Pericardium fibroblast (primary cell): ENCODE measurements at places on chromosomes 4 and X. TPM values are rescaled to one million over a fixed set of nuclear protein-coding genes. Genes with fewer than 3 reads are reported as not detected.

BST1 gene
- total RNA-seq = 24.2 and 24.4 TPM in 2 replicates

GAGE12H gene
- not detected in 2 replicates for total RNA-seq

ARX gene
- not detected in 2 replicates for total RNA-seq

TMEM128 gene
- total RNA-seq = 17.3 and 21.6 TPM in 2 replicates

CNOT6L gene
- 4.8 TPM in 2 replicates for total RNA-seq

POLN gene
- total RNA-seq = 1.1 and 1.9 TPM in 2 replicates

CRLF2 gene
- not detected in 2 replicates for total RNA-seq

AR gene
- total RNA-seq = 2.5 and 6.8 TPM in 2 replicates

CAMK2D gene
- 89.9 and 102 TPM in 2 replicates for total RNA-seq

SSX3 gene
- not detected in 2 replicates for total RNA-seq

CC2D2A gene
- 17.2 and 26.9 TPM in 2 replicates for total RNA-seq

SNCA gene
- total RNA-seq = 0.43 and 3.4 TPM in 2 replicates

MORC4 gene
- 14.0 and 27.5 TPM in 2 replicates for total RNA-seq

RAB40A gene
- 0.17 and 0.58 TPM in 2 replicates for total RNA-seq
